Left renal pelvis (tissue), 4 donors: ENCODE measurements at places on chromosomes 13 and 19. TPM values are rescaled to one million over a fixed set of nuclear protein-coding genes. Genes with fewer than 3 reads are reported as not detected.
A peak's percentile ranks its signal among the peaks of the same experiment; 100 is the strongest.

GRCh38 chr13:27354379-27354778 is 70.0 kb upstream of the GTF3A start:
- no peak for DNase-seq

- no peak for DNase-seq
Observed at GRCh38 chr13:107461751-107462150, 753.6 kb downstream of the LIG4 start.

DNA sequence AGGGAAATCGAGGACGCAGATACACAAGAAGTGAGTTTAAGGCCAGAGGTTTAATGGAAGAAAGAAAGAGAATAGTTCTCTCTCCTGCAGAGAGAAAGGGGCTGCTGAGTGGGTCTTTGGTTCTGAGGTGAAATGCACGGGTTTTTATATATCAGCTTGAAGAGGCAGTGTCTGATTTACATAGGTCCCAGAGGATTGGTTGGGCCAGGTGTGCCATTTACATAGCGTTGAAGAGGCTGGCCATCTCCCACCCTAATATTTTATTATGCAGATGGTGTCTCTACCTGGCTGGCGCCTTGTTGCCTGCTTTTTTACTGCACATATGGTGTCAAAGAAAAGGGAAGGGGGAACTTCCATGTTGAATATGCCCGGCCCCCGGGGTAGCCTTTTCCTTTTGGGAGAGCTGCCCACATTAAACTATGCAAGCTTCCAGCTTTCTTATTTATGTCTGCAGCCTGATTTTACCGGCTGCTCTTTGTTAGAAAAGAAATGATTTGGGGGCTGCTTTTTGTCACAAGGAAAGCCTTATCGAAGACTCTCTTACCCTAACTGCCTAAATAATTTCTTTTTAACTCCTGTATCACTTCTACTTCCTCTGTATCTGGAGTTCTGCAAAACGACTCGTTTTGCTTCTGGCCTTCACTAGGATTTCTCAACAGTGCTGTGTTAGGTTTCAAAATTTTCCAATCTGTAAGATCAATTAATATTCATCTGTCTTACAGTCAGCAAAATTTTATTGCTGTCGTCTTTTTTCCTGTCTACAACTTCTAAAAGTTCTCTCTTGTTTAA is 268.5 kb downstream of the B3GLCT start:
- no peak for DNase-seq

DNA sequence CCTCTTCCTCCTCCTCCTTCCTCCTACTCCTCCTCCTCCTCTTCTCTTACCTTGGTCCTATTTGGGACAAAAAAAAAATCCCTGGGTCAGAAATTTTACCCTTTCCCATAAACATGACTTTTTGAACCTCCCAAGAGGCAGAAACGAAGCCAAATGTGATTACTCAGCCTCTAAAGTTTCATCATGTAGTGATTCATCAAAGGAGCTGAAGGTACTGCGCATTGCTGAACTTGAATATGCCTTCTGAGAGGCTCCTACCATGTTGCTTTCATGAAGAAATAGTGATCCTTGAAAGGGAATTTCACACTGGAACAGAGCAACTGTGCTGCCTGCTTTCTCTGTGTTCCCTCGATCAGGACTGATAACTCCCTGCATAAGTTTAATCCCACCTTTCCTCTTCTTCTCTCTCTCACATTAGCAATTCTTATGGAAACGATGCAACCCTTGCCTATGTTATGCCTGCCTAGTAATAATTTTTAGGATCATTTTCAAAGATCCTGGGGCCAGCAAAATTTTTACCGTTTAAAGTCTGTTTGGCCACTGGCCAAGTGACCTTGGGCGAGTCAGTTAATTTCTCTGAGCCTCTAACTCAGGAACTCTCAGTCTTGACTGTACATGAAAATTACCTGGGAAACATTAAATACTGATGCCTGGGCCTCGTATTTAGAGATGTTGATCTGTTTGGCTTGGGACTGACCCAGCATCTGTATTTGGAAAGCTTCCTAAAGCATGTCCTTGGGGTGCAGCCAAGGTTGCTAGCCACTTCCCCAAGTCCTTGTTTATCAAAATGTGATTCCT is 149.5 kb downstream of the DCT start:
- no peak for DNase-seq

DNA sequence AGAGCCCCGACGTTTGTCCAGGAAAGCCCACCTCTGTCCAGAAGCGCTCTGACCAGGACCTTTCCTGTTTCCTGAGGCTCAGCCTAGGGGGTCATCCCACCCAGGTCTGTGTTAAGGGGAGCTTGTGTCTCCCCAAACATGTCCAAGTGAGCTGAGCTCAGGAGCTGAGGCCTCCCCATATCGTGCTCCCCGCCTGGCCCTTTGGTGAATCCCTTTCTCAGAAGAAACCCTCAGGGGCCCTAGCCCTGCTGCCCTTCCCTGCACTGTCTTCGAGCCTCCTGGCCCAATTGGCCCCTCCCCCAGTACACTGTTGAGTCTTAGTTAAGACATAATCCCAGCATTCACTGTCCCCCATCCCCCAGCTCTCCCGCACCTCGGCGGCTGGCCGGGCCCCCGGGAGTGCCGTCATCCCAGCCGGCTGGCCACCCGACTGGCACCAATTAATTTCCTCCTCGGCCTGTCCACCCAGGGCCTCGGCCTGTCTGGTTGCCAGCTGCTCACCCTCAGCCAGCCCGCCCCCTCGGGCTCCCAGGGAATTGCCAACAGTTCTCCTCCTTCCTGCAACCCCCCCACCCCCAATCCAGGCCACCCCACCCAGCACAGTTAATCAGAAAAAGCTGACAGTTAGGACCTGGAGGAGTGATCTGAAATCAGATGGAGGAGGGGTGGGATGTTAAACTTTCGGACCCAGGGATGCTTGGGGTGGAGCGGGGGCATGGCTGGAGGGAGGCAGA is 13.6 kb downstream of the IER2 start:
- peak; percentile 76 for DNase-seq

IGSF23 gene
- polyA plus RNA-seq, result 1.5 TPM

GRCh38 chr19:55383279-55384130 is 587 bp downstream of the TMEM238 start:
- no peak for DNase-seq

- no peak for DNase-seq
Observed at GRCh38 chr13:77397636-77398035, 70.7 kb upstream of the MYCBP2 start.

- DNase-seq, result no peak
Observed at GRCh38 chr13:75485286-75486062, 3.5 kb upstream of the TBC1D4 start.

MUC16 gene
- polyA plus RNA-seq, result 0.17 TPM

DNA sequence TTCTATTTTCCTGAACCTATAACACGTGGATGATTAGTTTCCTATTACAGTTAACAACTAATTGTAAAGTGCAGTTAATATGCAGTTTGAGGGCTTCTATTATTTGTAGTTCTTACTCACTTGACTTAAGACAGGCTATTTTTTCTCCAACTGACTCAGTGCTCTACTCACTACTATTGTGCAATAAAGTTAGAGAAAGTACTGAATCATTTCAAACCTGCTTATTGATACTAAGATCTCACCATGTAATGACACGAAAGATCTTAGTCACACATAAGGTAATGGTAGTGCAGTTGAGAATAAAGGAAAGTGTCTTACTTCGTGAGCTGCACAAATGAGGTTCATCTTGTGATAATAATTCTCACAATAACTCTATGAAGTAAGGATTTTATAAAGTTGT is 22.8 kb upstream of the ITM2B start:
- DNase-seq, result no peak

ZNF135 gene
- polyA plus RNA-seq, result 22.1 TPM

DNA sequence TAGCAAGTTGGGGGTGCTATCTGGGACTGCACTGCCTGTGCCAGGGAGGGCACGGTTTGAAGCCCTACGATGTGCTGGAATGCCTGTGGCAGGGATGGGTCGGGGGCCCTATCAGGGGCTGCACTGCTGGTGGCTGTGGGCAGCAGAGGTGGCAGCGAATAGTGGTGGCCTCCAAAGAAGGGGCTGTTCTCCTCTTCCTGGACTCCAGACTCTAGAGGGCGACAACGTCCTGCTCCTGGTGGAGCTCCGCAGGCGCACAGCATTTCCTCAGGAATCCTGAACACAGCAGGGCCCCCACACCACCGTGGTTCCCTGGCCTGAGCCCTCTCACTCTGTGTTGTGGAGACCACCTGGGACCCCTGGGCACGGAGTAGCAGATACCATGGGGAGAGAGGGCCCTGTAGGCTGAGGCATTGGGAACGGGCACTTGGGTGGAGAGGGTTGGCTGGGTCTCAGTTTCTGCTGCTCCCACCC is 145.6 kb downstream of the TNFRSF19 start:
- DNase-seq, result no peak

REX1BD gene
- polyA plus RNA-seq, result 50.8 TPM

DNA sequence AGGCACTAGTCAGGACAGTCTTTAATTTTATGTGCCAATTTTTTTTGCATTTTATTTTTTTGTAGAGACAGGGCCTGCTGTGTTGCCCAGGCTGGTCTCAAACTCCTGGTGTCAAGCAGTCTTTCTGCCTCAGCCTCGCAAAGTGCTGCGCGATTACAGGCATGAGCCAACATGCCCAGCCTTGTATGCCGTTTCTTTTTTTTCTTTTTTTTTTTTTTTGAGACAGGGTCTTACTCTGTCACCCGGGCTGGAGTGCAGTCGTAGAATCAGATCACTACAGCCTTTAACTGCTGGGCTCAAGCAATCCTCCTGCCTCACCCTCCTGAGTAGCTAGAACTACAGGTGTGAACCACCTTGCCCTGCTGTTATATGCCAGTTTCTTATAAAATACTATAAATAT is 26.4 kb downstream of the BORA start:
- no peak for DNase-seq

DNA sequence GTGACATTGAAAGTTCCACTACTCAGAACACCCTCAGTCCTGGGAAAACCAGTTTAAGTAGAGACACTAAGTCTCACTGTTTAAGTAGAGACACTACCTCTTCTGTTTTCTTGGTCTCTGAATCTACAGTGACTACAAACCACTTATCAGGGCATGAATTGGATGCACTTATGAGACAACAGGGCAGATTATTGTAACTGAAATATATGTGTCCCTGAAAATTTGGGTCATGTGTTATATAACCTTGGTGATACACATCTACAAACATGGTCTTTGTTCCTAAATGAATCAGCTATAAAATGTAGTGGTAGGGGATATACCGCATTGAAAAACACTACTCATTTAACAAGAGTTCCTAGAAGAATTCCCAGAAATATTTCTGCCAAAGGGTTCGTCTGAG is 55.7 kb downstream of the SERP2 start:
- no peak for DNase-seq

GRCh38 chr13:111947026-111947810 is 119.7 kb upstream of the SOX1 start:
- DNase-seq, result no peak
